ENCODE measurements at places on chromosomes 16 and 17.

DNA sequence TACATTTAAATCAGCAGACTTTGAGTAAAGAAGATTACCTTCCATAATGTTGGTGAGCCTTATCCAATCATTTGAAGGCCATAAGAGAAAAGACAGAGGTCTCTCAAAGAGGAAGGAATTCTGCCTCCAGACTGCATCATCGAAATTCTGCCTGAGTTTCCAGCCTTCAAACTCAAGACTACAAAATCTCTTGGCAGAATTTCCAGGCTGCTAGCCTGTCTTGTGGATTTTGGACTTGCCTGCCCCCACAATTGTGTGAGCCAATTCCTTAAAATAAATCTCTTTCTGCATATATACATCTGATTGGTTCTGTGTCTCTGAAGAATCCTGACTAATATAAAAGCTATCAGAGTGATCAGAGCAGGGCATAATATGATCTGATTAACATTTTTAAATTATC is 216.6 kb upstream of the CPHXL start:
- DNase-seq = no peak

- no peak for DNase-seq
Measured at GRCh38 chr16:27243725-27244362, 24.7 kb downstream of the NSMCE1 start.

DNA sequence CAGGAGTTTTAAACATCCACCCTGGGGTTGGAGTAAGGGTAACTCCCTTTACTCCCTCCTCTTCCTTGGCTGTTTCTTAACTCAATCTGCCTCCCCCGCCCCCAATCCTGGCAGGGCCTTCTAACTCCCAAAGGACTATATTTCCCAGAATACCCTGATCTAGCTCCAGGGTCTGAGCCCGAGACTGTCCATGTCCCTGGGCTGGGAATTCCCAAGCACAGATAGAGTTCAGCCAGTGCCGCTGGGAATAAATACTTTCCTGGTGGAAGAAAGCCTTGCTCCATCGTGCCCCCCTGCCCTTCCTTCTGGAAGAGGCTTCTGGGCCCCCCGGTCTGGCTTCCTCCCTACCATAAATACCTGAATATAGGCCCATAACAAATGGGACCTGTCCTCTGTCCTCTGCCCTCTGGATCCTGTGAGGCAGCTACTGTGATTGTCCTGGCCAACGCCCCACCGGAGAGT is 10.2 kb downstream of the BAHCC1 start:
- DNase-seq = no peak

DNA sequence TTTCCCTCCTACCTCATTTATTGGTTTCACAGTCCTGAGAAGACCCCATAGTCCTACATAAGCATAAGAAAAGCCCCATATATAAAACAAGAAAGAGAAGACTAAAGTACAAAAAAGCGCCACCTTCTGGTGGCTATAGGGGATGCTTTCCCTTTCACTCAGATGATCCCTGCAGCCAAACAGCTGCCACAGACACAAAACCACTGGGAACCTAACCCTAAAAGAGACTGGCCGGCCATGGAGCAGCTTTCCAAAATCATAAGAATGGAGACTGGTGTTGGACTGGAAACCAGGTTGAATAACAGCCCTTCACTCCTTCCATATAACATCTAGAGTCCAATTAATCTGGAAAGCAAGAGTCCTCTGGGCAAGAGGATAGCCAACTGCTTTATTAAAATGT is 11.4 kb downstream of the DYNC1LI2 start:
- DNase-seq = no peak

- DNase-seq = no peak
Measured at GRCh38 chr17:11053846-11054245, 187.2 kb upstream of the SHISA6 start.

GRCh38 chr16:83666449-83666848 is 141.3 kb upstream of the HSBP1 start:
- no peak for DNase-seq

GRCh38 chr17:81030741-81031565 is 4.0 kb upstream of the BAIAP2 start:
- DNase-seq = no peak

GRCh38 chr16:10652730-10653590 is 41.8 kb downstream of the TEKT5 start:
- no peak for DNase-seq

DNA sequence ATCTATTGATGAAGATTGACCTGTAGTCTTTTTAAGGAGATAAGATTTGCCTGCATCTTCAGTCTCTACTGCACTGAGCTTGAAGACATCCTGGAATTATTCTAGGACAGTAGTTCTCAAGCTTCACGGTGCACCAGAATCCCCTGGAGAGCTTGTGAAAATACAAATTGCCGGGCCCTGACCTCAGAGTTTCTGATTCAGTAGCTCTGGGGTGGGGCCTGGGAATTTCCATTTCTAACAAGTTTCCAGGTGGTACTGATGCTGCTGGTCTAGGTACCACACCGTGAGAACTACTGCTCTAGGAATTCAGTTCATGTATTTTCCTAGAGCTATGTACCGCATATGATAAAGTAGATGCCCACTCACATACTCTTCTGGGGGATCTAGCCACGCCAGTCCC is 246.1 kb downstream of the HS3ST3B1 start:
- no peak for DNase-seq

- DNase-seq = no peak
Measured at GRCh38 chr17:9291912-9292560, 270.7 kb downstream of the NTN1 start.

GRCh38 chr17:14205992-14206461 is 30.6 kb downstream of the CDRT15 start:
- DNase-seq = no peak

DNA sequence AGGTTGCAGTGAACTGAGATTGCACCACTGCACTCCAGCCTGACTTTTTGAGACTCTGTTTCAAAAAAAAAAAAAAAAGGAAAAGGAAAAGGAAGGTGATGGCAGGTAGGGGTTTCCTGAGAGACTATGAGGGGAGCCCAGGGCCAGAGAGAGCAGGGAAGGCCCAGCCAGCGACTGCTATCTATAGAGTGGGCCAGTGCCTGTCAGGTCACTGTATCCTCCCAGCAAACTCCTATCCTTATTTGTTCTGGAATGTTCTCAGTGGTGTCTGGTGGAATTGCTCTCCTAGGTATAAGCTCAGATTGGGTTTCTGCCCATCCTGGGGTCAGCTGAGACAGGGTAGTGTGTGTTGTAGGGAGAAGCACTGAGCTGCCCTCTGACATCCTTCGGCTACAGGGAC is 14.9 kb upstream of the TMEM11 start:
- no peak for DNase-seq

DNA sequence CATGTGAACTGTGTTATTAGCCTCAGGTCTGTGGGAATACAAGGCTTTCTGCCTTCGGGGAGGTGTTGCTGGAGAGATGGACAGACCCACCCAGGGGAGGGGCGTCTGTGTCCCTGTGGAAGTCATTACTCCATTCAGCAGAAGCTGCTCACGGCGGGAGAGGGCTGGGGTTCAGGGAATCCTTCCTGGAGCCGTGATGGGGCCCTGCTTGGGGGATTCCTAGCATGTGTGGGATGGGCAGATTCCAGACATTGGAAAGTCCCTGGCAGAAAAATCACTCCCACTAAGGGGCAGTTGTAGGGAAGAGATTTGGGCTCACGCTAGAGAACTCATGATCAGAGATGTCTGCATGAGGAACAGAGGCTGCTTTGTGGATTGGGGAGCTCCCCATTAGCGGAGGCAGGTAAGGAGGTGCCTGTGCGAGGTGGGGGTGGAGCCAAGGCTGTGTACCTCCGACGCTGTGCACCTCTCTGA is 56.3 kb upstream of the IL34 start:
- no peak for DNase-seq

DNA sequence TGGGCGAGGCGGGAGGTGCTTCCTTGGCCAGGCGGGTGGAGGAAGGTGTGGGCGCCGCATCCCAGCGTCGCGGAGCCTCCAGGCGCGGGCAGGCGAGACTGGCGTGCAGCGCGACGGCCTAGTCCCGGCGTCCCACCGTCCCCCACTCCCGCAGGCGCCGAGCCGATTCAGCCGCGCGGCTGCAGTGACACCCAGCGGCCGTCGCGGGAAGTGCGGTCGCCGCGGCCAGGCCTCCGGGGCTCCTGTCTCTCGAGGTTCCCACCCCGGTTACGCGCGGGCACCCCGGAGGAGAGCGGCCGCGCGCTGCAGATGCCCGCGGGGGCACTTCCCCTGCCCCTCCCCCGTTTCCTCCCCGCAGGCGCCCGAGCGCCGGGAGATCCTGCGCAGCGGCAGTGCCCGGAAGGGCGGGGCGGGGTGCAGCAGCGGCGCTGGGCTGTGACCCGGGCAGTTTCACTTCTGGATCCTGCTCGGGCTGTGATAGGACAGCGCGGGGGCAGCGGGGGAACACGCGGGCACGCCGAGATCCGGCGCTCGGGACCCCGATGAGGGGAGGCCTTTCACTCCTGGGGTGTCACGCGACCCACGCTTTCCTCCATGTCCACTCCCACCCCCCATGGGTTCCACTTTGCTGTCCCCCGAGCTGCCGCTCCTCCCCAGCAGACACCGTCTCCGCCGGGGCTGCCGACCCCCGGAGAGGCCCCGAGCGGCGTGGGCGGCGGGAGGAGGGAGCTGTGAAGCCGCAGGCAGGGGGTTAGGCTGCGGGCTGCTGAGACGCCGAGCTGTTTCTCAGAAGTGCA is 16.6 kb downstream of the GRB7 start:
- no peak for DNase-seq

DNA sequence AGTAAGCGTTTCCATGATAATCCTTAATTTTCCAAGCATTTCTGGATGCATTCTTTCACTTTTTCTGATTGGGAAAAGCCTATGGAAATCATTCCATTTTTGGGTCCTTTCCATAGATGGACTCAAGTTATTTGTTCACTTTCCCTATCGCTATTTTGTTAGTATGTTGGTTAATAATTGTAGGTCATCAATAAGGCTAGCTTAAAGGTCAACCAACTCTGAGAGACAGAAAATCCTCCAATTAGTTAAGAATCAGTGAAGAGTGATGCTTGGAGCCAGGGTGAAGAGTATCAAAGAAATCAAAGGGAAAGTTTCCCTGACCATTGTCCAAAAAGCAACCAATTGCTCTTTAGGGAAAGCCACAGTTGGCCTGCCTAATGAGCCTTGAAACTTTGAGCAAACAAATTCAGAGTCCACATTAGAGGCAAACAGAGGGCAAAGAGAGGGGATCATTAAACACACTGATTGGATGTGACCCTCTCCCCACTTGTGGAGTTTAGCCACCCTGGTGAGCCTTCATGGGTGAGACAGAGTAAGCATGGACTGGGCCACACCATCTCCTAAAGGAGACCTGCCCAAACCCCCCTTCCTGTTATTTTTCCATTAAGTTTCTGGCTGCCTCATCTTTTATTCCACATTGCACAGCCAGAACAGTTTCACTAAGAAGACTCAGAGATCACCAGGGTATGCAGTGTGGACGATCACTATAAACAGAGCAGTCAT is 133.4 kb upstream of the DYNLRB2 start:
- DNase-seq = no peak

DNA sequence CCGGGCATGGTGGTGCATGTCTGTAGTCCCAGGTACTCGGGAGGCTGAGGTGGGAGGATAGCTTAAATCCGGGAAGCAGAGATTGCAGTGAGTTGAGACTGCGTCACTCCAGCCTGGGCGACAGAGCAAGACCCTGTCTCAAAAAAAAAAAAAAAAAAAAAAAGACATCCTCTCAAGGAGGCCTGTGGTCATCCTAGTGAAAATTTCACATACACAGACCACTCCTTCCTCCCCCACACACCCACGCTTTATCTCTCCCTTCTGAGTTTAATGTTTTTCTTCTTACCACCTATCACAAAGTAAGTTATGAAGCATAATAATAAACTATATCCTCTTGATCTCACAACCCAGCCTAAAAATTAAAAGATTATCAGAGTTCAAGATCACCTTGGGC is 1.3 kb upstream of the NOL11 start:
- no peak for DNase-seq

GRCh38 chr16:68236137-68236825 is 354 bp upstream of the ESRP2 start:
- no peak for DNase-seq

DNA sequence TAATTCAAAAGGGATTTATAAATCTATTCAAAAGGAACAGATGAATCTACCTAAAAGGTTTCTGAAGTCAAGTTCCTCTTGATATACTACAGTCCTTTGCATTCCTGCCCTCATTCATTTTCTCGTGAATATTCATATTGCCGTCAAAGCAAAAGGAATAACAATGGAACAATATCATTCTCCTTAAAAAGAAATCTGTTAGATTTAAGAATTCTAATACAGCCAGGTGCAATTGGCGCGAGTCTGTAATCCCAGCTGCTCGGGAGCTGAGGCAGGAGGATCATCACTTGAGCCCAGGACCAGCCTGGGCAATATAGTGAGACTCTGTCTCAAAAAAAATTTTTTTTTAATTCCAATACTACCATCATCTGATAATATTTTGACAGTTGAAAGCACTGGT is 130.3 kb downstream of the BRIP1 start:
- no peak for DNase-seq

DNA sequence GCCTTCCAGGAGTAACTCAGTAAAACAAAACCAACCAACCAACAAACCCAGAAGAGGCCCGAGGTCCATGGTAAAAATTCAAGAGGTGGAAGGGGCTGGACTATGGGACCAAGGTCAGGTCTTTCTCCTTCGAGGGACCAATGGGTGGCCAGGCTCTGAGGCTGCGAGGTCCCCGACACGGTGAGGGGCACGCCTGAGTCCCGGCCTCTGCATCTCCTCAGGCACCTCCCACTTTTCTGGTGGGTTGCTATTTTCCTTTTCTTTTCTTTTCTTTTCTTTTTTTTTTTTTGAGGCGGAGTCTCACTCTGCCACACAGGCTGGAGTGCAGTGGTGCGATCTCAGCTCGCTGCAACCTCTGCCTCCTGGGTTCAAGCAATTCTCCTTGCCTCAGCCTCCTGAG is 18.0 kb downstream of the CD7 start:
- no peak for DNase-seq

Measured in SK-N-MC (cell line).